Effector memory CD4-positive, alpha-beta T cell (primary cell): ENCODE measurements at places on chromosomes 4 and X.

- no peak for DNase-seq
Observed at GRCh38 chr4:20254511-20255250, 3.0 kb downstream of the SLIT2 start.

- no peak for DNase-seq
Observed at GRCh38 chr4:10625131-10625530, 59.4 kb downstream of the CLNK start.

DNA sequence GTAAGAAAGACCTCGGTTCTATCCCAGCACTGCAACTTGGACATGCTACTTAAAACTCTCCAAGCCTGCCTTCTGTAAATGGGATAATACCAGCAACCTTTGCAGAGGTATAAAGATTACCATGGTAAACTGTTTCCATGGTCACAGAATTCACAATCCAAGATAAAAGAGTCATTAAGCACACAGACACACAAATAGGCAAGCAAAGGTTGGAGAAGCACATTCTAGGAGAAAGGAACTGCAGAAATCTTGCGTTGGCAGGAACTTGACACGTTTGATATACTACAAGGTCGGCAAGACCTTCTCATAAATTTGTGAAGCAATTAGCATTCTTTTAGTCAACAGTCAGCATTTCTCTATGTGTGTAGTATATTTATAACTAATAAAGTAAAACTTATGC lies 12.3 kb upstream of the CHRNA9 start:
- DNase-seq, result no peak

- DNase-seq, result no peak
Observed at GRCh38 chrX:153769158-153769864, 5.3 kb downstream of the PLXNB3 start.

- no peak for DNase-seq
Observed at GRCh38 chr4:171561419-171561818, 251.8 kb upstream of the GALNTL6 start.

GRCh38 chr4:98166025-98166730 lies 22.9 kb upstream of the STPG2 start:
- DNase-seq, result no peak

- no peak for DNase-seq
Observed at GRCh38 chrX:148517176-148517575, 16.8 kb downstream of the AFF2 start.
